Gastrocnemius medialis (tissue), 4 donors: ENCODE measurements at places on chromosomes 6 and 20. TPM values are rescaled to one million over a fixed set of nuclear protein-coding genes. Genes with fewer than 3 reads are reported as not detected.

DNA sequence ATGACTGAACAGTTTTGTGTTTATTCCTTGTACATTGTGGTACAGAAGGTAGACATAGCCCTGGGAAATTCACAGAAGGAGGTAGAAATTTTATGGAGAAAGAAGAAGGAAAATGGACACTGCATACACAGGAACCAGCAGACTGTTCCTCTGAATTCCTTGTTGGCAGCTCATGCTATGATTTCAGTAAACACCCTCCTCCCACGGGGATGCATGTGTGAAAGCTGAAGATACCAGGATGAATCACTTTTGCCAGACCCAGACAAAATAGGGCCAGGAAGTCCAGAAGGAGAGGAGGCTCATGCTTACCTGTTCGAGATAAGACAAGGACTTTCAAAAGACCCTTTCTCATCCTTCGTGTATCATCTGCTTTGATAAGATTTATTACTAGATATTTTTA is 110.3 kb upstream of the GGTLC1 start:
- H3K36me3 ChIP-seq: no peaks in the 10 kb centered on the region
- DNase-seq: no peak
- no peaks in the 10 kb centered on the region for H3K27me3 ChIP-seq
- H3K4me3 ChIP-seq: no peak overlapping the region

GRCh38 chr6:113361014-113361645 is 496.0 kb upstream of the MARCKS start:
- no peak overlapping the region for H3K27ac ChIP-seq
- no peak for DNase-seq
- no peaks in the 10 kb centered on the region for H3K36me3 ChIP-seq
- no peaks in the 10 kb centered on the region for H3K4me1 ChIP-seq
- no peak overlapping the region for H3K4me3 ChIP-seq
- no peaks in the 10 kb centered on the region for H3K27me3 ChIP-seq

DNA sequence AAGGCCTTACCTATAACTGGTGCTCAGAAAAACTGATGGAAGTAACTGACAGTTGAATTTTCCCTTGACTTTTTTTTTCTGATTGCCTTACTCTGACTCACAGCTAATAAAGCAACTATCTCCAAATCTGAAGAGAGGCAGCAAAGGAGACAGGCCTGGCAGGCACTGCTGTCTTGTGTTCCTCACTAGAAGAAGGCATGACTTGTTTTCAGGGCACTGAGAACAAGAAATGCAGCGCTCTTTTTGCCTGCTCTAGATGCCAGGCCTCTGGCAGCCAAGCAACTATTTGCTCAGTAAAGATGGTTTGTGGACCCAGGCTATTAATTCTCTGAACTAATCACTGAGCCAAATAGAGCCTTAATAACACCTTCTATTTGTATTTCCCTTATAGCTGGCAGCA is 155.1 kb downstream of the PRDM13 start:
- peaks cover 3% of the 10 kb centered on the region for H3K27me3 ChIP-seq
- no peak overlapping the region for H3K27ac ChIP-seq
- H3K36me3 ChIP-seq: no peaks in the 10 kb centered on the region
- no peak overlapping the region for H3K4me3 ChIP-seq
- no peak for DNase-seq
- no peaks in the 10 kb centered on the region for H3K4me1 ChIP-seq

DNA sequence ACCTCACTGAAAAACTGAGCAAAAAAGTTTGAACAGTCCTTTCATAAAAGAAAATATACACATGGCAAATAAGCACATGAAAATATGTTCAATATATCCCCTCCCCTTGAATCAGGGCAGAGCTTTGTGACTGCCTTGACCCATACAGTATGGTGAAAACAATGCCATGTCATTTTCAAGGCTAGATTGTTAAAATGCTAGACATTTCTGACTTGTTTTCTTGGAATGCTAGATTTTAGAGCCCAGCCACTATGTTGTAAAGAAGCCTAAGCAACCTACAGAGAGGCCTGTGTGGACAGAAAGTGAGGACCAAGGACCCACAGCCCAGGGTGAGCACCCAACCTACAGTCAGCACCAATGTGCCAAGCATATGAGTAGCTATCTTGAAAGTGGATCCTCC is 17.1 kb upstream of the ASF1A start:
- no peak for DNase-seq
- peaks cover 5% of the 10 kb centered on the region for H3K4me1 ChIP-seq
- no peaks in the 10 kb centered on the region for H3K27me3 ChIP-seq
- H3K27ac ChIP-seq: no peak overlapping the region

GRCh38 chr6:10363911-10364310 is 51.0 kb downstream of the TFAP2A start:
- no peaks in the 10 kb centered on the region for H3K36me3 ChIP-seq
- H3K4me3 ChIP-seq: no peak overlapping the region
- no peak for DNase-seq
- H3K4me1 ChIP-seq: no peaks in the 10 kb centered on the region
- no peaks in the 10 kb centered on the region for H3K27me3 ChIP-seq

DNA sequence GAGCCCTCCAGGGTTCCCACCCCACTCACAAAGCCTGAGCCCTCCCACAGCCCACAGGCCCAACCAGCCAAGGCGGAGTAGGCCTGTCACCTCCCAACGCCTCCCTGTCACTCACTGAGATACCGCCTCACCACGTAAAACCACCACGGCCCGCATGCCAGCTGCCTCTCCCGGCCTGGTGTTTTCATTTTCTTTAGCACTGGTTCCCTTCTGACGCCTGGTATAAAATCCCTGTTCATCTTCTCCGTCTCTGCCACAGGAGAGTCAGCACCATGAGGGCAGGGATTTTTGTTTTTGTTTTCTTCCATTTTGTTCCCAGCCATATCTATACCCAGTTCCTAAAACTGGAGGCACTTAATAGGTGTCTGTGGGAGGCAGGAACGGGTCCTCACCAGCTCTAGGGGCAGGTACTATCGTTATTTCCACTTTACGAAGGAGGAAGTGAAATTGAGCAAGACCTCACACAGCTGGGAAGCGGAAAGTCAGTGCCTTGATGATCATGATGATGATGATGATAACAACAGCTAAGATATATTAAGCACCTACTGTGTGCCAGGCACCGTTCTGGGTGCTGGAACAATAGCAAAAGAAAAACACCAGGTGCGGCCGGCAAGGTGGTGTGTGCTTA is 58.6 kb downstream of the SNAI1 start:
- no peaks in the 10 kb centered on the region for H3K27me3 ChIP-seq
- H3K36me3 ChIP-seq: no peaks in the 10 kb centered on the region
- no peak overlapping the region for H3K4me3 ChIP-seq
- peaks cover 5% of the 10 kb centered on the region for H3K4me1 ChIP-seq

GRCh38 chr6:9458424-9458823 is 956.5 kb downstream of the TFAP2A start:
- no peak for DNase-seq
- H3K27ac ChIP-seq: no peak overlapping the region
- H3K4me1 ChIP-seq: no peaks in the 10 kb centered on the region
- H3K36me3 ChIP-seq: no peaks in the 10 kb centered on the region
- no peak overlapping the region for H3K4me3 ChIP-seq

DNA sequence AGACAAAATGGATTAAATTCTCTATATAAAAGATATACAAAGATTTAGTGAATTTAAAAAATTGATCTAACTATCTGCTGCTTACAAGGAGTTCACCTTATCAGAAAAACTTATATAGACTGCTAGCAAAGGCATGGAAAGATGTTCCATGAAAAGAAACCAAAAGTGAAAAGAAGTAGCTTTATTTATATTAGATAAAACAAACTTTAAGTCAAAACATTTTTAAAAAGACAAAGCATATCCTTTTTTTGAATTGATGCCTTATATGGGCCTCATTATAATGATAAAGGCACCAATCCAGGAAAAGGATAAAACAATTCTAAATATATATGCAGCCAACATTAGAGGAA is 334.2 kb downstream of the MEI4 start:
- no peaks in the 10 kb centered on the region for H3K4me1 ChIP-seq
- H3K27me3 ChIP-seq: no peaks in the 10 kb centered on the region
- no peaks in the 10 kb centered on the region for H3K36me3 ChIP-seq
- no peak for DNase-seq
- H3K27ac ChIP-seq: no peak overlapping the region

FAXC gene
- total RNA-seq: not detected
